NCI-H187 treated with DMSO at 0.1 percent for 48 hours (cell line): ENCODE measurements at places on chromosomes 5 and 9.

- no peak for DNase-seq
Measured at GRCh38 chr5:74017786-74018211, 391.8 kb downstream of the ARHGEF28 start.

- no peak for DNase-seq
Measured at GRCh38 chr5:145826895-145827674, 8.1 kb downstream of the PRELID2 start.

DNA sequence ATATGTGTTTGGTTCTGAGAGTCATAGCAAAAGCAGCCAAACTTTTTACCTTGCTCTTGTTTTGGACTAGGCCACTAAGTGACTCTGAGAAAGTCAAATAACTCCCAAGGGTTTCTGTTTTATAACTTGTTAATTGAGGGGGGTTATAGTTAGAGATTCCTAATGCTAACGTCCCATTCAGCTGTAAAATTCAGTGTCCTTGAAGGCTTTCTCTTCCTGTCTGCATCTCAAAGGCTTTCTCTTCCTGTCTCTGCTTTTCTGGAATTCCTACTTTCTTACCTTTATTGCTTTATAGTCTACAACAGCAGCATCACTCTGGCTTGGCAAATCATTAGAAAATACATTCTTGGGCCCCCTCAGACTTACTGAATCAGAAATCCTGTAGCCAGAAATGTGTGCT is 479.5 kb upstream of the SEMA6A start:
- no peak for DNase-seq

- no peak for DNase-seq
Measured at GRCh38 chr5:143036146-143036927, 266.2 kb downstream of the ARHGAP26 start.

DNA sequence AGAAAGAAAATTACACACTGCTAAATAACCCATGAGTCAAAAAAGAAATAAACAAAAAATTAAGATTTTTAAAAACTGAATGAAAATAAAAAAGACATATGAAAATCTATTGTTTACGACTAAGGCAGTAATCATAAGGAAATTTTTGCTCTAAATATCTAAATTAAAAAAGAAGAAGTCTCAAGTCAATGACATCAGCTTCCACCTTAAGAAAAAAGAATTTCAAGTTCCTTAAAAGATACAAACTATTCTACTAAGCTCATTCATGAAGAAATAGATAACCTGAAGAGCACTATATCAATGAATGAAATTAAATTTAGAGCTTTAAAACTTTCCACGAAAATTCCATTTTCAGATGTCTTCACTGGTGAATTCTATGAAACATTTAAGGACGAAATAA is 15.7 kb upstream of the STARD4 start:
- DNase-seq, result no peak

DNA sequence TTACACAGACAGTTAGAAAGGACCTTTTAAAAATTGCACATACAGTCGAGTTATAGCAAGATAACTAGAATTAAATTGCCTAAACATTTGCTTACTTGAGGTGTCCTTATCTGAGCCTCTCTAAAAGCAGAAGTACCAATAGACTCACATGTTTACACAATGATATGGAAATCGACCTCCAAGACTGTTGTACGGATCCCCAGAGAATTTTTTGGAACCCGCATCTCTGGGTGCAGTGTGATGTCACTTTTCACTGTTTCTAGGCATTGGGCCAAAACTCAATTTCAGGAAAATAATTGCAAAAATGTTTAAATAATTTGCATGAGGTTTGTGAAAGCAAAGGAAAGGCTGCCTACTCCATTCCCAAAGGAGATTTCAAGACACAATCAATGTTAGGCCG is 63.1 kb upstream of the ATG10 start:
- no peak for DNase-seq

GRCh38 chr9:122333169-122333808 is 37.5 kb upstream of the PTGS1 start:
- DNase-seq, result no peak

- DNase-seq, result no peak
Measured at GRCh38 chr5:126595486-126596083, 566 bp upstream of the ALDH7A1 start.

DNA sequence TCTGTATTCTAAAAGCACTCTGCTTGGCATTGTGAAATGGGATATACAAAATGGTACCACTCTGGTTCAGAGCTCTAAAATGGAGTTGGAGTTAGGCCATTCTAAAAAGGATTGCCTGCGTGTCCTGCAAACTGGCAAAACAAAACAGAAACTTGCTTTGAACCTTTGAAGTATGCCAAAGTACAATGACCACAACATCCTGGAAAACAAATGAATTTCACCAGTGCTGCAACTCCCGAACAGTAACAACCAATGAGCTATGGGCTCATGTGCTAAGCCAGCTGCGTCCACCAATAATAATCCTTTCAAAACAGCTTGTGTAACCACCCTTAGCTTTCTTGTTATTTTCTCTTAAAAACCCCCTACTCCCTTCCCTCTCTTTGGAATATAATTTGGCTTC is 88.4 kb upstream of the CXCL14 start:
- DNase-seq, result no peak

DNA sequence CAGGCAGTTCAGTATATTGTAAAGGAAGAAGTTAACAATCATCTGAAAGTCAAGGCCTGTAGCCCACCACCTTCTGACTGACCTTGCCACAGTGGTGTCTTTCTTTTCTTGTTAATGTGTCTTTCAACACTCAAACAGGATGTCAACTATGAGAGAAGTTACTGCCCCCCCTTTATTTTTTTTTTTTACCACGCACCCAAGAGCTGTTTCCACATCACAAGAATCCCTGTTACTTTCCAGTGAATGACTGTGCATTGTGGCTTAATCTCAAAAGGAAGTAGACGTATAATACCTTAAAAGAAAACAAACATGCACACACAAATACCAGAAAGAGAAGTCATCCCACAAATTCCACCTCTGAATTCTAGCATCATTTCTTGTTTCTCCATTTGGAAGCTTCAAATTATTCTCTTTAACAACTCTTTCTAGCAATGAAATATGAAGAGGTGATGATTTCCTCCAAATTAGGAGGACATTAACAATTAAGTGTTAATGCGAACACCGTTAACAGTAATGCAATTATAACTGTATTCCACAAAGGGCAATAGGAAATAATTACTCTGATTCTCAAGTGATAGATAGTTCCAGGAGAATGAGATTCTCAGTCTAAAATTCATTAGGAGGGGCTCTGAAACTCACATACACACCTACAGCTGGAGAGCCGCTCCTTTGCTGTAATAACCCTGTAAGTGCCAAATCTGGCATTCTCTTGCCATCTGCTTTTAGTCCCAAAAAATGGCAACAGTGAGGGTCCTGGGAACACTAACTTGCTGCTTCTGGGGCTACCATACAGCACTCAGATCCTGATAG is 201.0 kb downstream of the EFNA5 start:
- no peak for DNase-seq

- DNase-seq, result no peak
Measured at GRCh38 chr5:6632324-6632887, 438 bp downstream of the NSUN2 start.

DNA sequence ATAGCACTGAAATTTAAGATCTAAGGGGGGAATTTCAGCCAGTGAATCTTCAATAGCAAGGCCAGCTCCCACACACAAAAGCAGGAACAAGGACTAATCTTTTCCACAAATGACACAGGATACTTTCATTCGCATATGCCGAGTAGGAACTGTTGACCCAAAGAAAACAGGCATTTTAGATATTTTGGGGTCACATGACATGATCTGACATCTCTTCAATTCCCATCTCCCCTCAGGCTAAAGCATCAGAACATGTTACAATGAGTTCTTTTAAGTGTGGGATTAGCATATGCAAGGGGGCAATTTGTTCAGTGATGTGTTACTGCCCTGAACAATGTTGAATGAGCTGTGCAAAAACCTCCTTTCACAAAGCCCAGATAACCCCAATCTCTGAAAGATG is 68.2 kb downstream of the TLE1 start:
- DNase-seq, result no peak

- no peak for DNase-seq
Measured at GRCh38 chr5:95591490-95591901, 28.4 kb upstream of the GPR150 start.

GRCh38 chr9:65437724-65438123 is 152.7 kb upstream of the FOXD4L5 start:
- DNase-seq, result no peak
